Stimulated activated CD4-positive, alpha-beta T cell treated with anti-CD3 and anti-CD28 coated beads, Interleukin-15, amount 100 ng/mL, for 1 hour (primary cell): ENCODE measurements at places on chromosomes 7 and 10.

DNA sequence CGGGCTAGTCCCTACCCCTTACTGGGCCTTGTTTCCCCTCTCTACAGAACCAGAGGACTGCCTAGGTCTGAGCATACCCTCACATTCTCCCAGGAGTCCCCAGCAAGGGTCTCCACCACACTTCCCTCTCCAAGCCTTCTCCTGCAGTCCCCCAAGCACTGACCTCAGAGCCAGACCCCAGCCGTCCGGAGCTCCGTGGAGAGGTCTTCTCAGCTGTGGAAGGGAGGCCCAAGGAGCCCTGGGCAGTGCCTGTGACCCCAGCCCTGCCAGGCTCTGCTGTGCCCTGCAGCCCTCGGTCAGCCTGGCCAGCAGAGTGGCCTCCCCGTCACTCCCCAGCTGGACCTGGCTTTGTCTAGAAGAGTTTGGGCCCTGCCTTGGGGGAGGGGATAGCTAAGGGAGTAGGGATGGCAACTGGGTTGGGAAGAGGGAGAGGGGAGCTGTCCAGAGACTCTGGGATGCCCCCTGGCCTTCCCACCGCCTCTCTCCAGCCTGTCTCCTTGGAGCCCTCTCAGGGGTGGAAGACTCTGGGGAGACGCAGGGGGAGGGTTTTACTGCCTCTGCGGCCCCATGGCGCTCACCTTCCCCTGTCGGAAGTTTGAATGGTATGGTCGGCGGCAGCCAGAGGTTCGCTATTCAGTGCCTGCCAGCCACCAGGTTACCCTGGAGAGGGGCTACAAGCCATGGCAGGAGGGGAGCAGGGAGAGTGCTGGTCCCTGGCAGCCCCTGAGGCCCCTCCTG is at the start of gene C10orf105:
C10orf105 (minus strand) TSS at position 315 of the 738 bp plus-strand sequence. CDS start 3,441 bp downstream, outside the sequence.
- no peak for DNase-seq

DNA sequence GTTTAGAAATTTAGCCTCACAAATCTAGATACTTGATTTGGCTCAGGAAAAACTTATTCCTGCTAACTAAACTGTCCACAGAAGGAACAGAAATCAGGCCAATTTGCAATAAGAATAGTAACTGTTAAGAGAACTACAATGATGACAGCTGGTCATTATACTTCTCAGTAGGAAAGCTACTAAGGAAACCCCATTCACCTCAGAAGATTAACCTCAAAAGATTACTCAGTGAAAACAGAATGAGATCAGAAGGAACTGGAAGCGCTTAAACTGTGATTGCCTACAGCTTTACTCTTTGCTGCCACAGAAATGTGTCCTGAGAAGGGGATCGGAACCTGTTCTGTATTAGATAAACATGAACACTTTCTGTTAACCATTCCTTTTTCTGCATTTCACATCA is 24.3 kb upstream of the DNAJB12 start:
- DNase-seq, result no peak

DNA sequence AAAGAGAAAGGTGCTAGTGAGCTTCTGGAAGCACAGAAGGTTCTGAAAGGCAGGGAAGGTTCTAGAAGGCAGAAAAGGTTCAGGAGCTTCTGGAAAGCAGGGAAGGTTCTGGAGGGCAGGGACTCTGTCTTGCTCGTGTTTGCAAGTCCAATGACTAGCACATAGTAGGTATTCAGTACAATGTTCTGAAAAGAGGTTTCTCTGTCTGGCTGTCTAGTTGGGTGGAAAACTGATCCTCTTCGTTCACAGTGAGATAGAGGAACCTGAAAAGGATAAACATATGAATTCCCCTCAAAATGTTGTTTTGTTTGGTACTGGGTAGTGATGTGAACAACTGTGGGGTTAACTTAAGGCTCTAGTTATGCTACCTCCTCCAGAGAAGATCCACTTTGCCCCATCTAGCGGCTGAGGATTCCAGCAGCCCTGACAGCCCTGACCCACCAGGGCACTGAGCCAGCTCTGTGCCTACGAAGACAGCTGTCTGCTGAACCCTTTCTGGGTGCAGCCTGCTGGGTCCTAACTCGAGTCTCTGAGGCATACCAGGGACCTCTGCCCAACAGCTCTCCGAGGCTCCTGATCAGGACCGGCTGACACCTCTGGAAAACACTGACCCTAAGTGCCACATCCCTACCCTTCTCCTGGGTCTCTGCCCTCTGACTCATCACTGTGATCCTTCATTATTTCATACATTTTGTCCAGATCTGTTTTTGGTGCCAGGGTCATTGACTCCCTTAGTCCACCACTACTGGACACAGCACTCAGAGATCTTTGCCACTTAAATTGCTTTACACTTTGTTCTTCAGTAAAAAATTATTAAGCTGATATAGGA is 15.4 kb downstream of the PTPRN2 start:
- no peak for DNase-seq

DNA sequence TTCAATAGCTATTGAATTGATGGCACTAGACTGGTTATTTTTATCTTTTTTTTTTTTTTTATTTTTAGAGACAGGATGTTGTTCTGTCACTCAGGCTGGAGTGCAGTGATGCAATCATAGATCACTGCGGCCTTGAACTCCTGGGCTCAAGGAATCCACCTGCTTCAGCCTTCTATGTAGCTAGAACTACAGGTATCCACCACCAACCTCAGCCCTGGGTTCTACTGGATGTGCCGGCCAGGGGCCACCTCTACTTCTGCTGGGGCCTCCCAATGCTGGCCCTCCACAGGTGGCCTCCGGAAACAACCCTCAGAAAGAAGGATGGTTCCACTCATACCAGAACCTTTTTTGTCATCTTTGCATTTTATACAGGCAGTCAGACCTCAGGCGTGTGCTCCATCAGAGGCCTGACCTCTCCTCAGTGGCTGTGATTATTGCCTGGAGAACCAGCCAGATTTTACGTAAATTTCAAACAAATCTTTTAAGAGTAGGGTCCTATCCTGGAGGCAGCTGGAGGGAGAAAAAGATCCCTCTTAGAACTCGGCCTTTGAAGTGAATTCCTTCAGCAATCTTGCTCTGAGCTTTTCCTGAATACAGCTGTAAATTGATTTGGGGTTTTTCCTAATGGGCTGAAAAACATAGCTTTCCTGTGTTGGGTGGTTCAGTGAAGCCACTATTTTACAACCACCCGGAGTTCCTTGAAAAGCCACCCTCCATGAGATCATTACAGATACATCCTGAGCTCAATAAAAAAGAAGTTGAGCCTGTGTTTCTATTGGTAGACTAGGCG is 110.0 kb downstream of the SPAG6 start:
- DNase-seq, result no peak

DNA sequence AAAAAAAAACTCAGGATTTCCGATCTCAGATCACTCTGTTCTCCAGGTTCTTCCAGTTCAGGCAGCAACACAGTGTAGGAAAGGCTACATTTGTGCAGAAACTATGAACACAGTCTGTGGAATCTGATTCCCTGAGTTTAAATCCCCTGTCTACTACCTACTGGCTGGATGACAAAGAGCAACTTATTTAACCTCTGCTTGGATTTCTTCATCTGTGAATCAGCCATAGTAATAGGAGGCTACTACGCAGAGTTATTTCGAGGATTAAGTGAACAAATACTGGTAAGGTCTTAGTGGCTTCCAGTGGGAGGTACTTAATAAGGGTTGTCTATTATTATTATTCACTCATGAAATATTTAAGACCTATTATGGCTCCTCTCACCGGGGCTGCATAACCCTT is 44.3 kb upstream of the PDCD4 start:
- no peak for DNase-seq

- no peak for DNase-seq
These were observed 22.4 kb upstream of the IFIT2 start for GRCh38 chr10:89279421-89279869.

DNA sequence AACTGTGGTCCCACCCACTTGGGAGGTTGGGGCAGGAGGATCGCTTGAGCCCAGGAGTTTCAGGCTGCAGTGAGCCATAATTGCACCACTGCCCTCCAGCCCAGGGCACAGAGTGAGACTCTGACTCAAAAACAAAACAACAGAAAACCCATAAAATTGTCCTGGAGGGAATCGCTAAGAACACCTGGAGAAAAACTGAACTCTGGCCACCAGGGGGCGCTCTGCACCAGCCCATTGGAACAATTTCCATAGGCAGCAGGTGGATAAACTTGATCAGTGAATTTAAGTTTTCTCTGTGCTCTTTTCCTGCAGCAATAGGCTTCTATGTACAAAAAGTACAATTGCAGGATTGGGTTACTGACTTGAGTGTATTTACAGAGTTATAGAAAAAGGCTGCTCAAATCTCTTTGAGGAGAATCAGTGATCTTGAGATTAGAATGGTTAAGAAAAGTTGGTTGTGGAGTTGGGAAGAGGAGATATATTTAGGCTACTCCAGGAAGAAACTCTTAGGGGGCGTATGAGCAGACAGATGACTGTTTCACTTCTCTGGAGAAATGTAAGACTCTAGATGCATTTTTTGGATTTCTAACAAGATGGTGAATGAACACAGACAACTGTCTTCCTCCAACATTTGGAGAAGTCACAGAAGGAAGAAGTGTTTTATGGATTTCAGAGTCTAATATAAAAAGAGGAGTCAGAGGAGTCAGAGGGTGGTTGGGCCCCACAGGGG is 274.9 kb upstream of the GALNT17 start:
- DNase-seq, result no peak

DNA sequence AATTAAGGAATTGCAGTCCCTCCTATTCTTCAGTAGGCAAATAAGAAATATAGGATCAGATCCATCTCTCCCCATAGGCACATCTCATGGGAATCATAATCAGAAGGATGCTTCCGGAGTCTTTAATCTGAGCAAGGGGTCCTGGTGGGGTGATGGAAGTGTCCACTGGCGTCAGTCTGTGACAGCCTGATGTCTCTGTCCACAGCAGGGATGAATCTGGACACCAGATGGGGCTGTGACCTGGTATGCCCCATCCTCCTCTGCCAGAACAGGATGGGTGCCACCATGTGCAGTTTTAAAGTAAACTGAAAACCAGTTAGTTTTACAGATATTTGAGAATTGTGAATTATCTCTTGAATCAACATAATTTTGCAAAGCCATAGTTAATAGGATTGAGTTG is 148.7 kb downstream of the C1GALT1 start:
- no peak for DNase-seq

- DNase-seq, result no peak
These were observed 71.3 kb upstream of the TES start for GRCh38 chr7:116139007-116139406.

DNA sequence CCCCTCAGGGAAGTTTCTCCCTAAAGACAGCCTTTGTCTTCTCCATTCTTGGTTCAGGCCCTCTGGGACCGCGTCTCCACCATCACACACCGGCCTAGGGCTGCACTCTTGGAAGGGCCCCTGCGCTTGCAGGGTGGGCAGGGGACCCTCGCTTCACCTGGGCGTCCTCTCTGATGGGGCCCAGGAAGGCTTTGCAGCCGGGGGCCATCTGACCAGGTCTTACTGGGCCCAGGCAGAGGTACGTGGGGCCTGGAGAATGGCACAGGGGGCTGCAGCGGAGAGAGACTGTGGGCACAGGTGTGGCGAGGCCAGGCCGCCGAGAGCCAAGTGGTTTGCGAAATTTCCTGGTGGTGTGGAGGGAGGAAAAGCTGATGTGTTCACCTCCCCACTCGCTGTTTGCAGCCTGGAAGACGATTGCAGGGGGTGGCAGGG is 44.4 kb downstream of the ALOX5 start:
- no peak for DNase-seq

- no peak for DNase-seq
These were observed 76.0 kb upstream of the NKX6-2 start for GRCh38 chr10:132861884-132862461.

DNA sequence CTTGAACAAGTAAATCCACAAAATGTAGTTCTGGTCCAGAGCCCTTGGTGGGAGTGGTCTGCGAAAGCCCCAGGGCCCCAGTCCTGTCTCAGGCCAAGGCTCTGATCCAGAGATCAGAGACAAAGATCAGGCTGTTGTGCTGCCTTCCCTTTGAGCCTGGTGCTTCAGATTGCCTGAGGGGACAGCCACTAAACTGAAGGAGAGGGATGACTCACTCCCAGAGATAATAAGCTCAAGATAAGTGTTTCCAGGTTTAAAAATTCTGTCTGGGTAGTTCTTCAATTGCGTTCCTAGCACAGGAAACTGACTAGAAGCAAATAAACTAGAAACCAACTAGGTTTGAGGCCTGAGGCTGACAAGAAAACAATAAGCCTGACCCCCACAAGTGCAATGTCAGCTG is 190.2 kb downstream of the RAMP3 start:
- no peak for DNase-seq

- no peak for DNase-seq
These were observed 120.7 kb downstream of the TRRAP start for GRCh38 chr7:98998821-98999725.

DNA sequence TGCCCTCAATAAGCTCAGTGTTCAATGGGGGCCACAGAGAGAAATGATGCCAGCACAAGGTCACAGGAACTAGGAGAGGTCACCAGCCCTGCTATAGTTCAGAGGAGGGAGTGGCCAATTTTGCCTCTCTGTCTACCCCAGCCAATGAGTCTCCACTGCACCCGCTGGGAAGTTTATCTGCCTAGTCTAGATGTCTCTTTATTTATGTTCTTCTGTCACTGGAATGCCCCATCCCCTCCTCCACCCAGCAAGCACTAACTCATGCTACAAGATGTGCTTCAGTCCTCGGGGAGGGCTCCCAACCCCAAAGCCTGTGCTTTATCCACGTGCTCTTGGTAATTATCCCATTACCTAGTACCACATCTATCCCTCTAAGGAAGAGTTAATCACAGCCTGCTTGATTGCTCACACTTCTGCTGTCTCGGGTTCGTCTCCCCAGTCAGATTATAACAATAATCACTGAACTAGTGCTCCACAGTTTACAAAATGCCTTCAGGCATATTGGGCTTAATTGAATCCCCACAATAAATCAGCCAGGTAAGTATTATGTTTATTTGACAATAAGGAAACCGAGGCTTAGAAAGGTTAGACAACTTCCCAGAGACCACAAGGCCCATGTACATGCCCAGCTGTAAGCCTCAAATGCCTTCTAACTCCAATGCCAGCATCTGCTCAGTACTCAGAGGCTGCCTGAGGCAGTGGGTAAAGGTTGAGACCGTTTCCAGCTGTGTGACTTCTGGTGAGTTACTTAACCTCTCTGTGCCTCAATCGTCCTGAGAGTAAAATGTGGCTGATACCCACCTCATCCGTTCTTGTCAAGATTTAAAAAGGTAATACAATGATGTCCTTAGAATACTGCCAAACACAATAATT is 3.9 kb downstream of the HIP1 start:
- DNase-seq, result no peak

DNA sequence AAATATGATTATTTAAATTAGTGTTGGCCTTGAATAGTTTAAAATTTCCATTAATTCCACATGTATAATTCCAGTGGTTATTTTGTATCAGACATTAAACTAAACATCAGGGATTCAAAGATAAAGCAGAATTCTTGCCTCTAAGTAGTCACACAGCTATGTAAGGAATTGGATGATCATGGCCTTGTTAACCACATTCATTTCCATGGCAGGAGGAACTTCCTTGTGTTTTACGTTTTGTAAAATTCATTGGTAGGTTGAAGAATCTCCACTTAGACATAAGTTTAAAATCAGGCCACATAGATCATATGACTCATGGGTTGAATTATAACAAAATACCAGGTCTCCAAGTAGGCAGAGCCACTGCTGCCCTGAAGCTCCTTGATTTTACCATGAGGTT is 289.7 kb downstream of the PLXDC2 start:
- no peak for DNase-seq
